ENCODE measurements at places on chromosomes 11 and 22.

- no peak for DNase-seq
These were observed 7.0 kb upstream of the SYN3 start for GRCh38 chr22:33065230-33065629.

DNA sequence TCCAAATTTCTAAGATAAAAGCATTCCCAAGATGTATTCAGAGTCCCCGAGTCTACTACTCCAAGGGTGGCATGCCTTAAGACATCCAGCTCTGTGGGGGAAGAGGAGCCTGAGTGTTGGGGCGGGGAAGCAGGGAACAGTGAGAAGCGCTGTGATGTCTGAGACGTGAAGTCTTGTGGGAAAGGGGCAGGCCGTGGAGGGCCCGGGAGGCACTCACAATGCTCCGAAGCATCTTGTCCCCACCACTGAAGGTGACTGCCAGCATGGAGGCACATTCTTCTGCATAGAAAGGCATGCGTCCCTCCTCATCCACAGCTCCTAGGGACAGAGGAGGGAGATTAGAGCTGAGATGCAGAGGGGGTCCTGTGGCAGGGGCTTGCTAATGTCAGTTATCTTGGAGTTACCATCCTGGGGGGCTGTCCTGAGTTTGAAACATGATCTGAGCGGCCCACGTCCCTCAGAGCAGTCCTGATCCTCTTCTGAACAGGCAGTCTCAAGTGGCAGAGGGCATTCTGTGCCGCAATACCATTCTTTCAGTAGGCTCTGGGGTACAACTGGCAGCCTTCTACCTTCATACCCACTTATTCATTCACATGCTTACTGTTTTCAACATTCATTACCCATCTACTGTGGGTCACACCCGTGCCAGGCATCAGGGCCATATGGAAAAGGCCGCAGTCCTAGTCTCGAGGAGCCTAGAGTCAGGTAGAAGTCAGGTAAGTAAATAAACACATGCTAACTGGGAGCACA, 8.7 kb downstream of the PCSK7 start:
- no peak for DNase-seq

DNA sequence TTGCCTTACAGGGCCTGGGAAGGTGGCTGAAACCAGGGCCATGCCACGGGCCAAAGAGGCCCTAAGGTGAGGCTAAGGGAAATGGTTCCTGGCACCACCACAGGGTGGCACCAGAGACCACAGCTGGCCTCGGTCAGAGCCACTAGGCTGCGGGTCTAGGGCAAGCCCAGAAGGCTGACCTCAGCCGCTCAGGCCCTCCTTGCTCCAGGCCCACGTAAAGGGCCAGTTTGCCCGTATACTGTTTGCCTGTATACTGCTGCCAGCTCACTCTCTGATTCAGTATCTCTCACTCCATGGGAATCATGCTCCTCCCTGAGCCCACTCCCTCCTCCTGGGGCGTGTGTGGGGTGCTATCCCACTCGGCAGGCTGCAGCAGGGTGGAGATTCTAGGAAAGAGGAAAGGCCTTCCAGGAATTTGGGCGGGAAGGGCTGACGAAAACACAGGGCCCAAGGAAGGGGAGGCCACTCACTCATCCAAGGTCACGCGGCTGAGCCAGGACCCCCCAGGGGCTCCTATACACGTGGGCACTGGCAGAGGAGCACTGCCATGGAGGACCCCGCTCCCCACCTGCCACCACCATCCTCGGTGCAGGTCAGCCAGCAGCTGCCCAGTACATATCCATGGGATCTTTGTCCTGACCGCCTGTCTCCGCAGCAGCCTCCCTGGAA, 62.4 kb downstream of the NECTIN1 start:
- peak; percentile 74 for DNase-seq

DNA sequence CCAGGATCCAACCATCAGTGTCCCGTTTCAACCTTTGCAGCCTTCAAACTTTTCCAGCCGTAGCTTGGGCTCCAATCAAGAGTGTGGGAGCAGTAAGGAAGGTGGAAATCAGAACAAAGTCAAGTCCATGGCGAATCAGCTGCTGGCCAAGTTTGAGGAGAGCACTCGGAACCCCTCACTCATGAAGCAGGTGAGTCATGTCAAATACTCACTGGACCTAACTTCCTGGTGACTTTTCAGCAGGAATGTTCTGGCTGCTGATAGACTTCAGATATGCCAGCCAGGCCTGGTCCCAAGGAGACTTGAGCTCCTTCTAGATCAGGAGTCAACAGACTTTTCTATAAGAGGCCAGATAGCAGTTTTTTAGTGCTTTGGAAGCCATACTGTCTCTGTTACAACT, 129.0 kb downstream of the MICAL2 start:
- DNase-seq, result no peak

- DNase-seq, result peak; percentile 55
These were observed 34.4 kb upstream of the ZBED5 start for GRCh38 chr11:10892250-10892649.

GRCh38 chr22:45413368-45414211, at the start of the genes RIBC2 and SMC1B:
Gene RIBC2 (plus strand): TSS chr22:45413693. CDS start chr22:45413887, 194 bp downstream.
Gene SMC1B (minus strand): TSS chr22:45413599. CDS start chr22:45413567, 32 bp downstream.
- DNase-seq, result peak; percentile 92

DNA sequence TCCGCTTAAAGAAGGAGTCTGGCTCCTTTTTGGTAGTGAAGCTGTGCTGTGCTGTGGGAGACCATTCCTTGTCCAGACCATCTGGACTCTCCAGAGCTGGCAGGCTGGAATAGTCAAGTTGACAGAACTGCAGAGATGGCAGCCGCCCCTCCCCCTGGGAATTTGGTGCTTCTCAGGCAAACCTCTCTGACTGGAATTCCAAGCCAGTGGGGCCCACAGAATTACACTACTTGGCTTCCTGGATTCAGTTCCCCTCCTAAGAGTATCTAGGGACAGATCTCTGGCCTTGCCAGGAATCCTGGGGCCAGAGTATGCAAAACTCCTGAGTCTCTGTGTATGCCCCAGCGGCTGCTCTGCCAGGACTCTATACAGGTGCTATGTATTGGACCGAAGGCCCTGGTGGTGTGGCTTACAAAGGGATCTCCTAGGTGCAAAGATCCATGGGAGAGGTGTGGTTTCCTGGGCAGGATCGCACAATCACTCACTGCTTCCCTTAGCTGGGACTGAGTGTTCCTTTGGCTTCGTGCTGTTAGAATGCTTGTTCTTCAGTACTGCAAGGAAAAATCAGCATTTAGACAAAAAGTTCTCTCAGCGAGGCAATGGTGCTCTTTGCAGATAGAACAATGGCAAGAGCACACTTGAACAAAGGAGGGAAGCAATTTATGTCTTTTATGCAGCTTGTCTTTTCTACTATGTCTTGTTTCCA, 86.8 kb downstream of the PRMT3 start:
- no peak for DNase-seq

DNA sequence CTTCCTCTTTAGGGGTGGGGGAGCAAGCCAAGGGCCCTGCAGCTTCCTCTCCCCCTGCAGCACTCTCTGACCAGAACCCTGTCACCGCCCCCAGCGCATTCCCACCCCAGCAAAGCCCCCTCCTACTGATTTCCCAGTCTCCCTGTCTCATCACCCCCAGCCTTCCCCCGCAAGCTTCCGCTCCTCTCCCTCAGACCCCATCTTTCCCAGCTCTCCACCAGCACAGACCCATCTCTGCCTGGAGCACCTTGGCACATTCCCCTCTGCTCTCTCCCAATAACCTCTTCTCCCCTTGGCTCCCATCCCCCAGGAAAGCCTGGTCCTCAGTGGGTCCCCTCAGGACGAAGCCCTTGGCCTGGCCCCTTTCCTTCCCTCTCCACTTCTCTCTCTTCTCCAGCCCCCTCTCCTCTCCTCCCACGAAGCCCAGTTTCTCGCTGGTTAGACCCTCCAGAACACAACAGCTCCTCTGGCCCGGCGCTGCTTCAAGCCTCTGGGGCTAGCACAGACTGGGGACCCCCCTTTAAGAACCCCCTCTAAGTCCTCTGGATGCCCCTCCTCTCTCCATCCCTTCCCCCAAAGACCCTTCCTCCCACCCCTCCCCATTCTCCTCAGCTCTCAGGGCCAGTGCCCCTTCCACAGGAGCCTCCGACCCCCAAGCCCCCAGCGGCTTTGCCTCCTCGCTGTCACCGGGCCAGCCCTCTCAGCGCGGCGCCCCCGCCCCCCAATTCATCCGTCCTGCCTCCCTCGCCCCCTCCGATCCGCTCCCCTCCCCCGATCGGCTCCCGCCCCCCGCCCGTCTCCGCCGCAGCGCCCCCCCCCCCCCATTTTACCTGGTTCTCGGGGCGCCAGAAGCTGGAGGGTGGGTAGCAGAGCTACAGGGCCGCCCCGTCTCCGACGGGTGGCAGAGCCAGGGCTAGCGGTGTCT, 594 bp downstream of the NRXN2 start:
- DNase-seq, result peak; percentile 32
